ENCODE measurements at places on chromosomes 7 and 10.

GRCh38 chr10:44749151-44749550 is 162.0 kb upstream of the TMEM72 start:
- DNase-seq = no peak

GRCh38 chr10:110460111-110460809 is 37.4 kb upstream of the DUSP5 start:
- DNase-seq = no peak

GRCh38 chr7:91212582-91212981 is 51.7 kb upstream of the FZD1 start:
- no peak for DNase-seq

DNA sequence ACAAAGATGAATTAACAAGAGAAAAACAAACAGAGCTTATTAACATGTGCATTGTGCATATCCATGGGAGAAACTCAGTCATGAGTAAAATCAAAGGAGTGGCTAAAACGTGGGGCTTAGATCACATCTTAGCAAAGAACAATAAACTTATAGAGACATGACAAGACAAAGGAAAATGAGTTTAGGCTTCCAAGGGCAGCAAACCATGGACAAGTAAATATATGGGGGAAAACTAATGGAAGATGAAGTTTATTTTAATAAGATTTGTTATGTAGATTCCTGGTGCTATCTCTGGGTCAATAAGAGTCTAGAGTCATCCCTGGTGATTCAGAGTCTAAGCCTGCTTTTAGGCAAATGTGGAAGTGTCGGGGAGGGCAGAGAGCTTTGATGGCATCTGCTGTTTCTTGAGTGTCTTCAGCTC is 87.2 kb upstream of the PLPP4 start:
- no peak for DNase-seq

DNA sequence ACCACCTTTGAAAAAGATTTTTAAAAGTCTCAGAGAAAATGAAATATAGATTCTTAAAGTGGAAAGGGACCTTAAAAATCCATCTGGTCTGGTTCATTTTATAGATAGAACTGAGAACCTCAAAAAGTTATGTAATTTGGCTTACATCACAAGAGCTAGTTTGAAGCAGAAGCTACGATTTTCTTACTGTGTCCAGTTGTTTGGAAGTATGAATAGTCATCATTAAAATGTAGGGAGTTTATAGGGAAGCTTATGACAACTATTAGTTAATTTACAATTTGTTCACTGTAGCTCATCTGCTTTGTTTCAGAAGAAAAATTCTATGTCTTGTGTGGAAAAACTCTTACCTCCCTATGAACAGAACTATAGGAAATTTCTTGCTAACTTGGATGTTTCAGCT is 26.9 kb downstream of the ZEB1 start:
- no peak for DNase-seq

DNA sequence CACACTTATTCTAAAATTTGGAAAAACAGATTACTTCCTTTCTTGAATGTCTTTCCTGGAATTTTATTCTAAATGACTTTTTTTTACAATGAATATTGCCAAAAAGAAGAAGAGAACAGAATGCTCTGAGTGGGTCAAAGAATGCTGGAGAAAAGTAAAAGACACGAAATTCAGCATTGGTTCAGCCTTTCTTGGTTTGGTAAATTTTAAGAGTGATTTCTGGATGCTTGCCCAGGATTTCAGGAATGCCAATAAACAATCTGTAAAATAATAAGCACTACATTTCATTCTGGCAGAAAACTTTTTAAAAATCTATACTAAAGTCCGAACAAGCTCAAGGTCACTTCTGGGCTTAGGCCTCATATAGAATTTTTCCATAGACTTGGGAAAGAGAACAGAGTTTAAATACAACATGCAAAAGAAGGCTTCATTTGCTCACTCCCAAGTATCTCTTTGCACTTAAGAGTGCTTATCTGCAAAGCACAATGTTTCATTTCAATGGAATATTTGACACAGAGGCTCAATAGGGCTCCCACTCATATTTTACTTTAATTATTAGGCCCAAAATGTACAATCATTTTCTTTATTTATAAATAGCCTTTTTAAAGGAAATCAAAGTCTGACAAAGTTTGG is 359.5 kb upstream of the ANKRD30A start:
- no peak for DNase-seq

DNA sequence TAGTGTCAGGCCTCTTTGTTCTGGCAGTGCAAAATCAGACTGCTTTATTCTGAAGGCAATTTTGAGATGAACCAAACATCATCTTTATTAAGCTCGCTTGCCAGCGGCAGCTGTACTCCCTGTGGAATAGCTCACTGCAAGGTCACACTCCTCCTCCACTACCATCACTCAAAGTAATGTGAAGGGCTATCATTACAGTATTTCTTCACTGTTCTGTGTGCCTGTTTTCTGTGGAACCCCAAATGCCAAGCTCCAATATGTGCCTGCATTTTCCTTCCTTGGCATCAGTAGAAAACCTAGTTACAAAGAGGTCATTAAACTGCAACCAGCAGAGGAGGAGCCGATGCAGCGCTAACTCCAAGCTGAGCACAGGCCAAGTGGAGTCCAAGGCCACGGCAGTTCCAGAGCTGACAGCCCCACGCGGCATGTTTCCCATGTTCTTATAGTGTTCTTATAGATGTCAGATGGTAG is 21.4 kb downstream of the BCCIP start:
- DNase-seq = no peak

DNA sequence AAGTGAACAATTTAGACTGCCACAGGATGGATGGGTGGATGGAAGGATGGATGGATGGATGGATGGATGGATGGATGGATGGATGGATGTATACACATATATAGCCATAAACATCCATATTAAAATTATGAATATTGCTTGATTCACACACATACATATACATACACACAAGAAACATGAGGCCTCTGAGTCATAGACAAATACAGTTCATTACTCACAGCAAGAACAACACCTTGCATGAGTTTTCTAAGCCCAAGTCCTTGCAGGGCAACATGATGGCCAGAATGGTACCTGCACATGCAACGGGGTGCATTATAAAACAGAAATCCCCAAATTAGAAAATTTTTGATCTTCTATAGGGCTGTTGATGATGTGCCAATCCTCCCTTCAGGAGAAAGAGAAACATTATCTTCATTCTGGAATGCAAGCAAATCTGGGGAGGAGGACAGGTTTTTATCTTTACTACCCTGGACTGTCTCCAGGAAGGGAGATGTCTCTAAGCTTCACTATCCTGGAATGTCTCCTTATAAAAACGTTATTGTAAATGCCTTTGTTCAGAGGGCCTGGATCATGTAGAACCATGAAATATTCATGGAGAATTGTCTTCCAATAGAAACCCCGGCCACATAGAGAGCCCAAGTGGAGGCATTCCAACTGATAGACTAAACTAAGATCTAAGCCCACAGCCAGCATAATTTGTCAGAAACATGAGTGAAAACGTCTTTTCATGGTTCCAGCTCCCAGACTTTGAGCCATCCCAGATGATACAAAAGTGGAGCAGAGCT is 238.6 kb upstream of the LRRN3 start:
- DNase-seq = no peak

- no peak for DNase-seq
Observed at GRCh38 chr7:120229084-120229483, 43.9 kb upstream of the KCND2 start.

DNA sequence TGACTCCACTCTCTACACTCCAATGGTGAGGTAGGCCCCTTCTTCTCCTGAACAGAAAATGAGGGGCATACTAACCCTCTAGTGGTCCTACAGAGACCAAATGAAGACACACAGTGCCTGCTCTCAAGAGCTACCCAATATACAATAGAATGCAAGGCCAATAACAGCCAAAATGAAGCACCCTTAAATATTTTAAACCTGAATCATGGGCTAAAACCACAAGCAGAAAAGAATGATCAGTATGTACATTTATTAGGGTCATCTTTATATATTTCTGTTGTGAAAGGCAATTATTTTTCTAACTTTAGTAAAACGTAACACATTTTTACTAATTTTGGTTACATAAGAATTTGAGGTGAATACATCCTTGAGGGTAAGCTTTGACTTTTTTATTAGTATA is 49.9 kb upstream of the COL1A2 start:
- DNase-seq = no peak

GRCh38 chr7:156096771-156097538 is 284.7 kb upstream of the SHH start:
- no peak for DNase-seq

- DNase-seq = no peak
Observed at GRCh38 chr10:54869022-54869421, 68.0 kb upstream of the PCDH15 start.

- no peak for DNase-seq
Observed at GRCh38 chr10:297567-297966, 162.3 kb downstream of the ZMYND11 start.

DNA sequence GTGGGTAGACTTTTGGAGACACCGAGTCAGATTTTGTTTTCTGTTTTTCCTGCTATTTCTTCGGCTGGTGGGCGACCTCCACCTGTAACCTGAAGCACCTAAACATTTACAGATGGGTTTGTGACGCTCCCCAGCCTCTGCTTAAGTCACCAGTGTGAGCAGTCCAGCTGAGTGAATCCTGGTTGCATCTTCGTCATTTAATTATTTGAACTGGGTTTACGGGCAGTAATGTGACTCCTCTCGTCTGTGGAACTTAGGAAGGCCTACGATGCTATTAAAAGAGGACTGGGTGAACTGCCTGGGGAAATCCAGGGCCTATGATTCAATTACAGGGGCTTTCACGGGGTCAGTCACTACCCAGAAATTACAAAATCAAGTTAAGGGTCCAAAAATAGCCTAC is 52.5 kb downstream of the WNT2 start:
- DNase-seq = no peak

Measured in T-helper 1 cell (primary cell).